Activated T-cell treated with anti-CD3 and anti-CD28 coated beads, Interleukin-2, amount 50 U/mL, for 48 hours (primary cell): ENCODE measurements at places on chromosomes 11 and 22.

DNA sequence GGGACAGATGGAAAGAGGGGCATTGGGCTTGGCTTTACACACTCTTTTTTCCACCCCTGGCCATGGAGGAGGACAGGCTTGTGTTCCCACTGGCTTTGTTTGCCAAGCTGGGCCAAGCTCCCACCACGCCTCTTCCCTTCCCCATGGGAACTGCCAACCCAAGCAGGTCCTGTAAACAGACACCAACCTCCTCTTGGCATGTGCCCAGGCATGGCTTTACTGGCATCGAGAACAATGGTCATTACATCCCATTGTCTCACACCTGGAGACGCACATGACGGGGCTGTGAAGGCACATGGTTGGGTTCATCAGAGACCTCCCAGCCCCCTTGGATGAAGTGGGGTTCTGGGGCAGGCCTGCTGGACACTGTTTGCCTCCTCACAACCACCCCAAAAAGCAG, 11.7 kb downstream of the SEC14L3 start:
- no peak for DNase-seq

DNA sequence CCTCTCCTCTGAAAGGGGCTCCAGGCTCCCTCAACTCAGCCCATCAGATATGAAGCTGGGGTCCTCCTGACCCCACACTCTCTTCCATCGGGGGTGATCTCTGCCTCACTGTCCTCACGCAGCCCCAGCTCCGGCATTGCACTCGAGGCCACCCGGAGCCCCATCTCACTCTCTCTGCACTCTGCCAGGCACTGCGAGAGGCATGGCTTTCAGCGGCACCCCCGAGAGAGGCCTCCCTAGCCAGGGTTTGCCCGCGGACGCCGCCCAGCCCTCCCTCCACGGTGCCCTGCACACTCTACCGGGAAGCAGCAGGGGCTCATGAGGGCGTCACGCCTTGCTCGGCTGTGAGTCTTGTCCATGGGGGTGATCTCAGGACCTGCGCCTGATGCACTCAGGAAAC, 436.2 kb downstream of the BRD1 start:
- DNase-seq: no peak

- DNase-seq: no peak
Observed at GRCh38 chr11:77223797-77224196, 77.7 kb downstream of the GDPD4 start.

DNA sequence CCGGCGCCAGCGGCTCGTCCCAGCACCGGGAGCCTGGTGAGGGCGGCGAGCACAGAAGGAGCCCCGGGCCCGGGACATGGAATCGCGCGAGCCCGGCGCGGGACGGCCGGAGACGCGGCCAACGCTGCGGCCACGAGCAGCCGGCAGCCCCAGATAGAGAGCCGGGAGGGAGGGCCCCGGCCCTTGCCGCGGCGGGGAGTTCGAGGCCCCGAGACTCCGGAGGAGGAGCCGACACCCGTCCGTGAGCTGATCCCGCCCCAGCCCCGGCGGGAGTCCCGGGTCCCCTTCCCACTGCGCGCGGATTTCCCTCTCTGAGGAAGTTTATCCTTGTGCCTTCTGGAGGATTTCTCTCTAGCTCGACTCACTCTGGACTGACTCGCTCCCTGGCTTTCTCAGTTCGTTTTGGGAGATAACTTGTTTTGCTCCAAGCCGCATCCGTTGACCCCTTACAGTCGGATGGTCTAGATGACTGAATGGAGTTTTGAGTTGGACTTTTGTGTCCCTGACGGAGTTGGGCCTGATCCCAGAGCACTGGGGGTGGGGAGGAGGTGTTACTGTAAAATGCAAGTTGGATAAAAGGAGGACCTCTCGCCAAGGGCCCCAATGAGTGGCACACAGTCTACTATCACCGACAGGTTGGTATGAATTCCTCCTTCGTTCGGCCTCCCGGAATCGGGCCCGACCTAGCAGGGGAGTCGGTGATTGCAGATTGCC, 585 bp downstream of the ARHGEF12 start:
- DNase-seq: peak; percentile 58

GRCh38 chr11:69447786-69448185, 33.7 kb upstream of the LINC01488 start:
- no peak for DNase-seq

GRCh38 chr11:110298301-110298765, 1.9 kb upstream of the RDX start:
- DNase-seq: no peak

- no peak for DNase-seq
Observed at GRCh38 chr11:69716891-69717747, 13.3 kb upstream of the FGF19 start.

DNA sequence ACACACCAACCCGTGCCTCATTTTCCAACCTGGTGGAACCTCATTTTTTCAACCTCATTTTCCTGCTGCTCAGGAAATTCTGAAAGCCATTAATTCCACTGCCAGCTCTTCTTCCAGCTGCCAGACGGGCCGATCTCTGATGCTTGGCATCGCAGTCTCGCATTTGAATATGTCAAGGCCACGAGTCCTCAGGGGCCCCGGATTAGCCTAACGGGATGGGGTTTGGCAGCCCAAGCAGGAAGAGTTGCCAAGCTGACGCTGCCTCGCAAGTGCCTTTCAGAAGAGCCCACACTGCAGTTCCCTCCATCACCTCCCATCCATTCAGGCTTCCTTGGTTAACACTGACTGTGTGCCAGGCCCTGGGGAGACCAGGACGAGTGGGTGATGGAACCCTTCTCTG, 8.7 kb downstream of the RASD2 start:
- DNase-seq: no peak

DNA sequence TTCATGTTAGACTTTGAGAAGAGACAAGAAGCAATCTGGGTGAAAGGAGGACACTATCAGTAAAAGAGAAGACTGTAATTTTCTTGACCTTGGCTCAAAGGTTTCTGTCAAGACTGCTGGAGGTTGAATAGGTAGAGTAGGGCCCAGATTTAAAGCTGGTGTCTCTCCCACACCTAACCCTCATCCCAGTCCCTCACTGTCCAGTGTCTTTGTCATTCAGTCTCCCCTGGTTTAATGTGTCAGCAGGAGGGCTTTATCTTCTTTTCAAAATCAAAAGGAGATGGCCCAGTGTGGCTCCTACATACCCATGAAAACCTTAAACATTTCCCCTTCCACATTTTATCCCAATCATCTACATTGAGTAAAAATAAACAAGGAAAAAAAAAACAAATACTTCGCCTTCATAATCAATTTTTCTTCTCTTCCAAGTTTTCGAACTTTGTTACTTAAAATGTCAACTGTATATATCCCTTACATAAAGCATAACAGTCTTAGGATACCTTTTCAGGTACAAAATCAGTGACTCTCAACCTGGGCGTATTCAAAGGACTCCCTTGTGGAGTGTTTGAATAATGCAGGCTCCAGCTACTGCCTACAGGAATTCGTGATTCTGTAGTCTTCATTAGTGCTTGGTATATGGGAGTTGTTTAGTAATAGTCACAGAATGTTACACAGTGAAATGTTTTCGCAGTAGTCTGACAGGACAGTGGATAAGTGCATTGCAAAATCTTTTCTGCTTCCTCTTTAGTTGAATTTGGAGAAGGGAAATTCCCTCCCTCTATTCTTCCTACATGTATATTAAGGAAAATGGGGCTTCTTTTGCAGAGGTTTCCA, 87.2 kb downstream of the FAT3 start:
- no peak for DNase-seq

DNA sequence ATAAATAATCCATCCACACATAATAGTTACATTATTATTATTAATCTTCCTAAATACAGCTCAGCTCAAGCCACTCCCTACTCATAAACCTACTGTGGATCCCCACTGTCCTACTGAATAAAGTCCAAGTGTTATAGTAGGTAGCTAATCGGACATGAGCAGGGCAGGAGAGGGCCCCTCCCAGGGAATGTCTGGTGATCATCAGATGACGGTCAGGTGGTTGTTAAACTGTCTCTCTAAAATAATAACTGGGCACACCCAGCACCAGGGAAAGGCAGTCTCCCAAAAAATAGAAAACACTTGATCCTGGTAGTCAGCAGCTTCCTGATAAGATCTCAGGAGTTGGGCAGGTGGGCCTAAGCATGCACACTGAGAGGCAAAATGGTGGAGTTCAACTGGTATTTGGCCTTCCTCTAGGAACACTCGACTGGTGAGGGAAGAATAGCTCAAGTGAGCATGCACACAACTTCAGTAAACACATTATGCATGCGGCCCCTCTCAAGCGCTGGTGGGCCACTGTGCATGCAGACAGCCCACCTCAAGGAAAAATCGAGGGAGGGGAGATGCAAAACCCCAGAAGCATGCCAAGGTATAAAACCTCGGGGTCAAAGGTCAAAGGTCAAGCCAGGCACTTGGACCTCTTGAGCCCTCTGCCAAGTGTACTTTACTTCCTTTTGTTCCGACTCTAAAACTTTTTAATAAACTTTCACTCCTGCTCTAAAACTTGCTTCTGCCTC, 65.0 kb downstream of the LRRC32 start:
- DNase-seq: no peak

DNA sequence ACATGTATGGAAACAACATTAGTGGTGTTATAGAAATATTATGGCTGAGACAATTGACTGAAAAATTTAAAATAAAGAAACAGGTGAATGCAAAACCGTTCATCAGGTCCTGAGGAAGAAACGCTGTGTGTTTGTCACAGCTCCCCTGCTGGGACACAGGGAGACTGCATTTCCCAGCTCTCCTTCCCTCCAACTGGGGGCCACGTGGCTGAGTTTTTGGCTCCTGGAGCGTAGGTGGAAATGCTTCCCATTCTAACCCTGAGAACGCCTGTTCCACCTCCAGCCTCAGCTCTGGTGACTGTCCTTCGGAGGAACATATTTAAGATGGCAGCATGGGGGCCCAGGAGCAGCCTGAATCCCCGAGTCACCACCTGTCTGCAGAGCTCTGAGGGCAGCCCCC, 398.6 kb downstream of the BRD1 start:
- no peak for DNase-seq

DNA sequence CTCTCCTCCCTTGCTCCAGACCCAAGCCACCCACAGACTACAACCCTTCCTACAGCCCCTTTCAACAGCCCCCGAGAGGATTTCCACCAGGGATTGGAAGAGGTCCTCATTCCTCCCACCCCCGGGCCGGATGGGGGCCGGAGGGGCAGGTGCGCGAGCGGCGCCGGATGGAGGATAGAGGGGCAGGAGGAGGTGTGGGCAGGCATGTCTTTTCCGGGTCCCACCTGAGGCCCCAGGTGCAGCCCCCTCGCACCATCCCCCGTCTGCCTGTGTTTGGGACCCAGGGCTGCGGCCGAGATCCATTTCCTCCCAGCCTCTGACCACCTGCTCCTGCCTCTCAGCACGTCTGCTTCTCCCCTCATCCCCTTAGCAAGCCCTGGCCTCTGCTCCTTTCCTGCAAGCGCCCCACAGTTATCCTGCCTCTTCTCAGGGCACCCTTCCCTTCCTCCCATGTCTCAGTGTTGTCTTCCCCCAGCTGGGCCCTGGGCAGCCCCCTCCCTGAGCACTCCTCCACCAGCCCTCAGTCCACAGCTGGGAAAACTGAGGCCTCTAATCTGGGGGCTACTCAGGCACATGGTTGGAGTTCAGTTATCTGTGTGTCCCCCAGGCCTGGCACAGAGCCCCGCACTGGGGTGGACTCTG, 19.3 kb upstream of the CBX7 start:
- no peak for DNase-seq

DNA sequence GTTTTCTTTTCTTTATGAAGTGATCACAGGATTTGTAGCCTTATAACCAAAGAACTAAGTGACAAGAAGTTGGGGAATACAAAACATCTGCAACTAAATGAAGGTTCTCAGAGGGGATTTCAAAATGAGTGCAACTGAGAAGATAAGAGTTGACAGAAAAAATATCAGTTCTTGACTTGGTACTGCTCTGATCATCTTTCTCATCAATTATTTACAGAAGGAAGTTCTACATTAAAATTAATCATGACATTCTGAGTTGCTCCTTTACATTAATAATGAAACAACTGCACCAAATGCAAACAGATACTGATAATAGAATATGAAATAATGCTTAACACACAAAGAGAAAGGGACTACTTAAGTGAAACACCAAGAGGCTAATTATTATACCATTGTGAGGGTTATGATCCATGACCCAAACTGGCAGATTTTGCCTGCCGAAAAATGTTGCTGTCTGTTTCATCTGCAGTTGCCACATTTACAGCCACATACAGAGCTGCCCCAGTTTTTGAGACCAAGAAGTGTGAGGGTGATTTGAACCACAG, 561.9 kb upstream of the ANO5 start:
- DNase-seq: no peak

DNA sequence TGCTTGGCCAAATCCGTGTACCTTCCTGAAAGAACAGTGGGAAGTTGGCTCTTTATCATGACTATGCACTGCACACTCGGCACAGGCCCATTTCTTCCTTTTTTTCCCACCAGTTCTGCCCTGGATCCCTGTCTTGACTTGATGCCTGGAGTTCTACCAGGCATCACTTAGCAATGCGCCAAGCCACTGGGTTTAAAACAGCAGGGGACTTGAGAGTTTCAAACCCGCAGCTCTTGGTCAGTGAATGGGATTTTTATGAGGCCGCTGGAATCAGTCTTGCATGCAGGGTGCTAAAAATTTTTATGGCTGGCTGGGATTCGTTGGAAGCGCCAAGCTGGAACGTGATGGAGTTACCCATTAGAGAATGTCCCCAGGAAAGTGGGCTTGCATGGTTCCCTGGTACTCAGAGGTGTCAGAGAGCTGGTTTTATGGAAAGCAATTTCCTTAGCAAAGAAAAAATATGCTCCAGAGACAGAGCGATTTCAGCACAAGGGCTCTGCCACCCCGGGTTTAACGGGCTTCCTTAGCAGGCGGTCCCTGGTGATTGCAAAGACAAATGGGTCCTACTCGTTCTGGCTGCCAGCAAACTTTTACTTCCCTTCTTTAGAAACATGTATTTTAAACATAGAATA, 432.9 kb downstream of the TENM4 start:
- DNase-seq: no peak

- DNase-seq: no peak
Observed at GRCh38 chr11:66564538-66564937, 3.9 kb downstream of the CTSF start.

GRCh38 chr11:2121227-2122130, 17.7 kb downstream of the IGF2 start:
- DNase-seq: no peak

DNA sequence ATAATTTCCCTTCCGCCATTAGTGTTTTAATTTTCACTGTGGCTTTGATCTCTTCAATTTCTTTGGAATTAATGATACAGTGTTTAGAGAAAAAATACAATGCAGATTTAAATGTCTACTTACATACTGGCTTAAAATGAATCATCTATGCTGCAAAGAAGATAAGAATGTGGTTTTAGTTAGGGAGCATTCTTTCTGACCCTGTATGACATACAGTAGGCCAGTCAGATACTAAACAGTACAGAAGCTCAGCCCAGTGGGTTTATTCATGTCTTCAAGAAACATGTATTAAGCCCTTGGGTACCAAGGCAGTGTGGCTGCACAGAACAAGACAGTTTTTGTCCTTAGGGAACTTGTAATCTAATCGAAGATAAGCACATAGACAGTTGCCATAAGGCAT, 268.8 kb downstream of the DDX10 start:
- DNase-seq: no peak

DNA sequence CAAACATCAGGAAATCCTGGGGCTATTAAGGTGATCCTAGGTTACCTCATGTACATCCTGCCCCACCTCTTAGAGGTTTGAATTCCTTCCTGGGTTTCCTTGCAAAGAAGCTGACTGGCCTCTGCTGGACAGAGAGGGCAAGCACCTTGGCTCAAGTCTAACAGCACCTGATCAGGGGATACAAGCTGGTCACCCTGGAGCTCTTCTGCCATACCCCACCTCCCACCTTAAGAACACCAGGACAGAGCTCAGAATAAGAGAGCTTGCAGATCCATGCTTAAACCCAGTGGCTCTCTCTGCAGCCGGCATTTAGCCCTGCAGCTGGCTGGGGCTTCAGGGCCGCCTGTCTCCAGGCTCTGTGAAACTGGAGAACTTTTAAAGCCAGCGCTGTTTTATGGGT, 386.6 kb upstream of the NARS2 start:
- no peak for DNase-seq
